Stimulated activated CD8-positive, alpha-beta memory T cell treated with anti-CD3 and anti-CD28 coated beads, Interleukin-4, amount 100 ng/mL, for 4 hours (primary cell): ENCODE measurements at places on chromosomes 4 and X.

DNA sequence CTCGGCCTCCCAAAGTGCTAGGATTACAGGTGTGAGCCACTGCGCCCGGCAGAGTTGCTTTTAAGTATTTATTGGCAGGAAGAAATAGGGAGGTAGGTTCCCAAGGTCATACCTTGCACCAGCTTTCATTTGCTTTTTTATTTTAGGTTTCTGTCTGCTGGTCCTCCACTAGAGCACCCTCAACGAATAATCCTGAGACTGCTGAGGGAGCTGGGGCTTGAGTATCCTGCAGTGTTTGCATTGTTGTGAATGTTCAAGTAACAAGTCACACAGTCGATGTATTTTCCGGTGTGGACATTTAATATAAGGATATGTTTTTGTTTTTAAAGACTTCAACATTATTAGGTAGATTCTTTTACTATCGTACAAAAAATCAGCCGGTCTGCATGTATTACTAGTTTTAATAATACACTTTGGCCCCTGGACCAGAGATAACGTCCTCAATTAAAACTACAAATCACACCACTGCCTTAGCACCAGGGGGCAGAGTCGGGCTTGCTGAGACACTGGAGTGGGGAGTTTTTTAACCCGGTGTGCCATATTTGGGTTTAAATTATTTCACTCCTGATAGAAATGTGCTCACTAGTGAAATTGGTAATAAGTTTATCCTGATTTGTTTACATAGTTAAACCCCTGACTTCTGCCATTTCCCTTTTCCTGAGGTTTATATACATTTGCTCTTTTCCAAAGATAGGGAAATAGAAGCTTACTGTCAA is 11.6 kb downstream of the SMIM20 start:
- no peak for DNase-seq

DNA sequence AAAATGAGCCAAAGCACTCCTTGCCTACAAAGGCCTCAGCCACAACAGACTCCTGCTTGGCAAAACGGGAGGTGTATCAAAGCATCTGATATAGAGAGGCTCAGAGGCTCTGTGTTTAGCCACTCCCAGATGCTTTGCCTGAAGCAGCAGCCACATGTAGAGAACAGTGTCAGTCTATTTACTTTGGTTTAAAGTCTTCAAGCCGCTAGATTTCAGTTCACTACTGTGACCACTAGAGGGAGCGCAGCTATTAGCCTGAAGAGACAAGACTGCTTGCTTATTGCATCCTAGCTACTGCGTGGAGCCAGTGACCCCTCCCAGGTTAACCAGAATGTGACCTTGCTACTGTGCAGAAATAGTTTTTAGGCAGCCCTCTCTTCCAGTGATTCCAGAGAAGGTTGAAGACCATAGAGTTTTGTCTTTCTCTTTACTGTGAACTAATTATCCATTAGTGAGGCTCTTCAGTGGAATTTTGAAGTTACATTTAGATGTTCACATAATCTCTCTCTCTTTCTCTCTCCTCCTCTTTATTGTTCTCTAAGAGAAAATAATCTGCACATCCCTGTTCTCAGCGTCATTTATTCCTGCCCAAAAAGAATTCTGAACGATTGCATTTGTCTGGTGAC is 39.3 kb downstream of the BMP3 start:
- no peak for DNase-seq

DNA sequence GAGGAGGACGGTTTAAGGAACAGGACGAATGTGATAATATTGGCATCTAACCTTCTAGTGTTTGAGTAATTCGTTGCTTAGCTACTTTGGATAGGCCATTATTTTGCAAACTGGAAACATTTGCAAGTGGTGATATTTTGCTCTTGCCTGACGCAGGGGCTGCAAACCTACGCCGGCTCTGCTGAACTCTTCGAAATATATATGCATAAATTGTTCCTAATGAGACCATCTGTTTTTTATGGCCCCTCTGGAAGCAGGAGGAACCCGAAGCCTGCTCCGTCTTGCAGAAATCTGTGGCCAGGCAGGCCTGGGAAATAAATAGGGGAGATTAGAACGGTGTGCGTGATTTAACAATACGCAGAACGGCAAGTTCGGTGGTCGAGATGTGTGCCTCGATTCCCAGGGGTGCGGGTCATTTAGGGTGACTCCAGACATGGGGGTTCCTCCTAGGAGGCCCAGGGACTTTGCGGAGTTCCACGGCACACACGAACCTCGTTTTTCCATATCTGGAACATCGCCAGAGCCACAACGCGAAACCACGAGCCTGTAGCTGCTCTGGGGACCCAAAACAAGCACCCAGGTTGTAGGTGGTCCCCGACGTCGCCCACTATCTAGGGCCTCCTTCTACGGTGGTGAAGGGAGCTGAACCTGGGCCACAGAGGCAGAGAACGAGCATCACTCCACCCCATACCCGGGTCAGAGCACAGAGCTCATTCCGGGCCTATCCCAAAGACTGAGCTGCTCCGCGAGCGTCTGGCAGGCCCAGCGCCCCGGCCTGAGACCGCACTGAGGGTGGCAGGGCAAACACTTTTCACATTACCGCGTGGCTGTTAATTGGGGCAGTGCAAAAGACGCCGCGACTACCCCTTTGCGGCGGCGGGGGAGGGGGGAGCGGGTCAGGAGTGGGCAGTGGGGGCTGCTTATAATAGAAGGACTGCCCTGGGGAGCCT is 89.7 kb downstream of the BCOR start:
- no peak for DNase-seq

- no peak for DNase-seq
Measured at GRCh38 chrX:3576886-3577501, 136.5 kb downstream of the PRKX start.

DNA sequence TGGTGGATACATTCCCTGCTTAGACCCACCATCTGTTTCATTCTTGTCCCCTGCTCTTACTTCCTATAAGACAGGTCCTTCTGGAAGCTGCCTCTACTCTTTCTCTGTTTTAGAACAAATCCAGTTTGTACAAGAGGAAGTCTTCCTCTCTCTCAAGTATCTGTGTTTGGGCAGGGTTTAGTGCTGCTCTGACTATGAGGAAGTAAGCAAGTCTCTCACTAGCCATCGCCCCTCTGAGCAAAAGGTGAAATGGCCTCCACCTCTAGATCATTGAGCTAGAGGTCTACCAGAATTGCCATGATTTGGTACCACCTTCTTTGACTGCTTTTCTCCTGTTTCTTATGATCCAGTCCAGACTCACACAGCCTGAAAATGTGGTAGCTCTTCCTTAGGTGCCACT is 8.4 kb downstream of the BTK start:
- no peak for DNase-seq

DNA sequence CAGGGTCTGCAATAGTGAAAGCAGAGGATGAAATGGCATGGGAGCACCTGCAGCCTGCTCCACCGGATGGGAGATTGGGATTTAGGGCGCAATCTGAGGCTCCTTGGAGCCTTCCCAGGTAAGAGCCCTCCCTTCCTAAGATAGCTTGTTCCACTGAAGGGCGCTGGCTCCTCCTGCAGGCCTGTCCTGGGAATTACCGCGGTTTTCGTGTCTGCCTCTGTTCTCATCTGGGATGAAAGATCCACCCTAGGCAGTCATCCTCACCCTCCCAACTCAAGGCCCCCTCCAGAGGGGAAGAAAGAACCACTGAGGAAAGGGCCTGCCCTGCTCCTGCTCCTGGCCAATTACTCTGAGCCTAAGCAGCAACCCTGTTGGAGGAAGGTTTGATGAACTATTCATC is 547.5 kb downstream of the SMARCA1 start:
- DNase-seq, result no peak
